ENCODE measurements at places on chromosomes 5 and 9.

- DNase-seq = no peak
Observed at GRCh38 chr5:128427921-128428320, 110.1 kb downstream of the FBN2 start.

DNA sequence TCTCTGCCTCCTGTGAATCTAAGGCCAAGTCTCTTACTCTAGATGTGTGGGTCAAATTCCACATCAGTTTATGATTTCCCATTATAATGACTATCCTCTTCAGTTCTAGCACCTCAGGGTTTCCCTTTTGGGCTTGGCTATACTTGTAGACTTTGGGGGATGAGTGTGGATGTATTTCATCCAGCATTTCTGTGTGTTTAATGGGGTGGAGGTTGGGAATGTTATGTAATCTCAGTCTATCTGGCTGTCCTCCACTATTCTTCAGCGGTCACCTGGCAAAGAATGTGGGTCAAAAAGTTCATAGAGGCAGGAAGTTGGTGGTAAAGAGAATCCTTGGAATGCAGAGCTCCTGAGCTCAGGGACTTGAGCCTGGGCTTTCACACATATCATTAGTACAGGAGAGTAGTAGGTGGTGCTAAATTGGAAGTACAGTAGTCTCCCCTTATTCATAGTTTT is 64.9 kb downstream of the CFAP95 start:
- no peak for DNase-seq

DNA sequence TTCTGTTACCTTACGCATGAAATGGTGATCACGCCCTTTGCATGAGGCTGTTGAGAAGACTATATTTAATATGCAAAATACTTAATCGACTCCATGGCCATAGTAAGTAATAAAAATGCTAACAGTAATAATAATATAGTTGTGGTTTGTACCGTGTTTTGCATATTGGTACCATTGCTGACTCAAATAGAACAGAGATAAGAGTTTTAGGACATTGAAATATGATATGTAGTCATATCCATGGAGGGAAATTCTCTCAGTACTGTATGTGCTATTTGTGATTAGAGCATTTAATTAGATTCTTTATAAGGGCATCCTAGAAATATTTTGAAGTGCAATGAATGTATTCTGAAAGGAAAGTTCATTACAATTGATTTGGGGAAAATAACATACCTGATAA is 41.9 kb downstream of the CFAP90 start:
- no peak for DNase-seq

GRCh38 chr9:81411961-81412360 is 277.4 kb downstream of the TLE1 start:
- no peak for DNase-seq

GRCh38 chr9:81224166-81225081 is 464.9 kb downstream of the TLE1 start:
- no peak for DNase-seq

GRCh38 chr9:71602652-71603051 is 165.7 kb downstream of the CEMIP2 start:
- DNase-seq = no peak

DNA sequence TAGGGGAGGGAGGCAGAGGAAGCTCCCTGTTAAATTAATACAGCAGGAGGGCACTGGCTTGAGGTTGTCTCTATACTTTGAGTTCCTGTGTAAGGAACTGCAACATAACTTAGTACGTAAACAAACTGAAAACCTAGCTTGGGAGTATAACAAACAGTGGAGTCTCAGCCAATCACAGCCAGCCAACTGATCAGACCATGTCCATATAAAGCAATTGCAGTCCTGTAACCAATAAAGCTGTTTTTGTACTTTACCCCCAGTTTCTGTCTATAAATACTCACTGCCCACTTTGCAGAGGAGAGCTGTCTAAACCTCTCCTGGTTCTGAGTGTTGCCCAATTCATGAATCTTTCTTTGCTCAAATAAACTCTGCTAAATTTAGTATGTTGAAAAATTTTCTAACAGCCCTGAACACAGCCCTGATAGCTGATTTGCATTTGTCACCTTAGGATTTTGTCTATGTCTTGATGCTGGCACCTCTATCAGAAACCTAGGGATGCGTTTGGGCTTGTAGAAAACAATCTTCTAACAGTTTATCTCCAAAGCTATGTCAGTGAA is 39.9 kb downstream of the GDNF start:
- DNase-seq = no peak

- no peak for DNase-seq
Observed at GRCh38 chr5:90131383-90132133, 278.0 kb downstream of the CETN3 start.

GRCh38 chr5:125484742-125485641 is 738.6 kb upstream of the ZNF608 start:
- peak; percentile 89 for DNase-seq

GRCh38 chr9:104992659-104993058 is 64.7 kb upstream of the ABCA1 start:
- no peak for DNase-seq

- DNase-seq = no peak
Observed at GRCh38 chr9:111659691-111660090, 1.7 kb upstream of the GNG10 start.
